ENCODE measurements at places on chromosomes 7 and 10. TPM values are rescaled to one million over a fixed set of nuclear protein-coding genes. Genes with fewer than 3 reads are reported as not detected.

The PRSS37 gene
- total RNA-seq, result not detected

The MKI67 gene
- total RNA-seq, result 50.4 TPM

The CTAGE4 gene
- not detected for total RNA-seq

GRCh38 chr7:38502289-38502688 is 128.9 kb downstream of the AMPH start:
- DNase-seq, result no peak

DNA sequence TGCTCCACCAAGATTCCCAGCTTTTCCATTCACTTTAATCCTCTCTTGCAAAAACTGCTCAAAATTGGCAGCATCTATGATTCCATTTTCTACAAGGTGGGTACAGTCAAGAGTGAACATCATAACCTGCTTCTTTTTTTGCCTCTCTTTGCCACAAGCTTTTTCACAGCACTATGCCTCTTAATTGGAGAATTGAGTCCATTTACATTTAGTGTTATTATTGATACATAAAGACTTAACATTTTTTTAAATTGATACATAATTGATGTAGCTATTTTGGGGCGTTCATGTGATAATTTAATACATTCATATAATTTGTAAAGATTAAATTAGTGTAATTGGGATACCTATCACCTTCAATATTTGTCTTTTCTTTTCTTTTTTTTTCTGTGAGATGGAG is 18.8 kb downstream of the AS3MT start:
- DNase-seq, result no peak

- no peak for DNase-seq
Observed at GRCh38 chr10:30154561-30154960, 95.2 kb upstream of the JCAD start.

The NYAP1 gene
- total RNA-seq, result 0.63 TPM

Measured in SJSA1 (cell line).